ENCODE measurements at places on chromosomes 16 and 17.

DNA sequence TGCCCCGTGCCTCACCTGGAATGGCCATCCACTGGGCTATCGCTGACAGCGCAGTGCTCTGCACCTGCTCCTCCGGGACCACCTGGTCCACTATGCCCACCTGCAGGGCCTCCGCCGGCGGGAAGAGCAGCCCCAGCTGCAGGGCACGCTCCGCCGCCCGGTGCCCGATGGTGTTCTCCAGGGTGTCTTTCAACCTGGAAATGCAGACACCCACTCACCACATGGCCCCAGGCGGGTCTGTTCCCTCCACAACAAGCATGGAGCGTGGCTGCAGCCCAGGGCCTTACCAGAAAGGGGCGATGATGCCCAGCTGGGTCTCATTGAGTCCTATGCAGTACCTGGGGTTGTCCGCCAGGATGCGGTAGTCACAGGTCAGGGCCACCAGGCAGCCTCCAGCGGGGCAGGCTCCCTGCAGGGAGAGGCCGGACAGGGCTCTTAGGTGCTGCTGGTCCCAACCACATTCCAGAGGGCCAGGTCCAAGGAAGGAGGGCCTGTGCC lies 6.8 kb downstream of the DNASE1L2 start:
- DNase-seq: no peak

DNA sequence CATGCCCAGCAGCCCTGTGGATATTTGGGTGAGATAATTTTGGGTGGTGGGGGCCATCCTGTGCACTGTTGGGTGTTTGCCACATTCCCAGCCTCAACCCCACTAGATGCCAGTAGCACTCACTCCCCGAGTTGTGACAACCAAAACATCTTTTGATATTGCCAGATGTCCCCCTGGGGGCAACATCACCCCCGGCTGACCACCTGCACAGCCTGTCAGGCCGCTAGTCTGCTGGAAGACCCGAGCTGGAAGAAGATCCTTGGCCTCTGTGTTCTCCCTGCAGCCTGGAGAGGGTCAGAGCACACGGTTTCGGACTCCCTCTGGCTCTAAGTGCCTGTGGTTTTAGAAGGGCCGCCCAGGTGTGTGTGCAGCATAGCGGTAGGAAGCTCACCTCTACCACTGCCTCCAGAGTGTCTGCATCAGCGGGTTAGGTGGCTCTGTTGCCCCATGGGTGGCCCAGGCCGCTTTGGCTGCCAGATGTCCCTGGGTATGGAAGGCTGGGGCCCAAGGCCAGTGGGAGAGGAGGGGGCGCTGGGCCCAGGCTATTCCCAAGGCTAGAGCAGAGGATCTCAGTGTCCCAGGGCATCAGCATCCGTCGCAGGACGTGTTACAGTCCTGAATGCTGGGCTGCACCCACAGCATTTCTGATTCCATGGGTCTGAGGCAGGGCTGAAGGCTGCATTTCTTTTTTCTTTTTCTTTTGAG lies 195.8 kb upstream of the GSE1 start:
- no peak for DNase-seq

DNA sequence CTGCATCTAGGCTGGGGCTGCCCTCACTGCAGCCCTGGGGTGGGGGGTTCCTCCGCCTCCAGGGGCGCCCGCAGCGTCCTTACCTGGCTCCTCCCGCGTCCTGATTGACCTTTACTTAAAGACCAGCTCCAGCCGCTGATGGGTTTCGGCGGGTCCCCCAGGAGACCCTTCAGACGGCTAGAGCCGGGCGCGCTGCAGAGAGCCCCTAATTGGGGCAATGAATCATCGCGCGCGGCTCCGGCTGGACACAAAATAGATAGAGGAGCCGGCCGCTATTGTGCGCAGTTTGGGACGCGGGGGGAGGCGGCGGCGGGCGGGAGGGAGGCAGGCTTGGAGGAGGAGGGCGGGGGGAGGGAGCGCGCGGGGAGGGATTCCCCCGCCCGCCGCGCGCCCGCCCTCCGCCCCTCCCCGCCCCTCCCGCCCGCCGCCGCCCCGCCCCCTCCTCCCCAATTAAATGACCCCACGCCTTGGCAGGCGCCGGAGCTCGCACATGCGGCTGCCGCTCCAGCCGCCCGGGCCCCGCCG lies 56.5 kb upstream of the CIBAR2 start:
- no peak for DNase-seq

- no peak for DNase-seq
Observed at GRCh38 chr17:55722742-55723487, at the start of gene TMEM100. TSS of gene TMEM100 (minus strand) at chr17:55722864. CDS start at chr17:55721070, 1,794 bp downstream.

GRCh38 chr16:54233615-54234014 lies 53.0 kb downstream of the IRX3 start:
- DNase-seq: no peak

DNA sequence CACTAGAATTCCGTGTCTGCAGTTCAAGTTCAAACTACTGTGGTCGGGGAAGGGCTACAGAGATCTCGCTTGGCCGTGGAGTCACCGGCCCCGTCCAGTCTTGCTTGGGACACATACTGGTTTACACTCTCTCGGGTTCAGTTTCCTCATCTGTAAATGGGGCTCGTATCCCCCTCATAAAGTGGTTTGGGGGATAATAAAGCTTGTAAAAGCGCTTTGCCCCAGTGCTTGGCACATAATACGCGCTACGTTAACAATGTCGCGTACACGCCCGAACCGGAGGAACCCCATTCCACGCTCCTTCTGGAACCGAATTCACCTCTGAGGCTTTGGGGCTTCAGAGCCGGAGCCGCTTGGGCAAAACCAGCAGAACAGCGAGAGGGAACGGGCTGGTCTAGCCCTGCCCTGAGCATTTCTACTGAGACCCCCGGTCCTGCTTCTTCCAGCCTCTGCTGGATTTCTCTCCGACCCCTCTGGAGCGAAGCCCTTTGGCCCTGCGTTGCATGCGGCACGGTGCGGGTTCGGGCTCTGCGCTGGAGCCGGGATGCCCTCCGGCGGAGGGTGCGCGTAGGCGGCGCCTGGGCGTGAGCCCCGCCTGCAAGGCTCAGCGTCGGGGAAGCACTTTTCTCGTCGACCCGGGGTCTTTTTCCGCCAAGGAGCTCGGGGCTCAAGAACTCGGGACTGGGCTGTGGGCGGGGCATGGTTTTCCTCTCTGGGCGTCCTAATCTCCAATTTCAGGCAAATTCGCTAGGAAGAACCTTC lies 26.1 kb upstream of the HOXB13 start:
- DNase-seq: no peak

DNA sequence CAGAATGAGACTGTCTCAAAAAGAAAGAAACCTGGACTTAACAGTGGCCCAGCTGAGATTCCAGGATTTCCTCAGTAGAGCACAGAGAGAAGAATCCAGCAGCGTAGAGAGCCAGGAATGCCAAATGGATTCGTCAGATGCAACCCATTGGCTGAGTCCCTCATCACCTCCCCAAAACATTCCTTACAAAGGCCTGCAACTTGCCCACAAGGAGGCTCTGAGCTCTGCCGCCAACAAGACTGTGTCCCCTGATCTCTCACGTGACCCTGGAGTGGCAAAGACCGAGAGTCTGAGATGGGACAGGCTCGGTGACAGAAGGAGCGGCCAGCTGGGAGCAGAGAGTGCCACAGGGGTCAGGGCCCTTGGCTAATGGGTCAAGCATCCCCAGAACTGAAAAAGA lies 6.9 kb upstream of the CHMP6 start:
- DNase-seq: peak; percentile 30

GRCh38 chr17:19996086-19996485 lies 13.1 kb upstream of the SPECC1 start:
- DNase-seq: no peak

DNA sequence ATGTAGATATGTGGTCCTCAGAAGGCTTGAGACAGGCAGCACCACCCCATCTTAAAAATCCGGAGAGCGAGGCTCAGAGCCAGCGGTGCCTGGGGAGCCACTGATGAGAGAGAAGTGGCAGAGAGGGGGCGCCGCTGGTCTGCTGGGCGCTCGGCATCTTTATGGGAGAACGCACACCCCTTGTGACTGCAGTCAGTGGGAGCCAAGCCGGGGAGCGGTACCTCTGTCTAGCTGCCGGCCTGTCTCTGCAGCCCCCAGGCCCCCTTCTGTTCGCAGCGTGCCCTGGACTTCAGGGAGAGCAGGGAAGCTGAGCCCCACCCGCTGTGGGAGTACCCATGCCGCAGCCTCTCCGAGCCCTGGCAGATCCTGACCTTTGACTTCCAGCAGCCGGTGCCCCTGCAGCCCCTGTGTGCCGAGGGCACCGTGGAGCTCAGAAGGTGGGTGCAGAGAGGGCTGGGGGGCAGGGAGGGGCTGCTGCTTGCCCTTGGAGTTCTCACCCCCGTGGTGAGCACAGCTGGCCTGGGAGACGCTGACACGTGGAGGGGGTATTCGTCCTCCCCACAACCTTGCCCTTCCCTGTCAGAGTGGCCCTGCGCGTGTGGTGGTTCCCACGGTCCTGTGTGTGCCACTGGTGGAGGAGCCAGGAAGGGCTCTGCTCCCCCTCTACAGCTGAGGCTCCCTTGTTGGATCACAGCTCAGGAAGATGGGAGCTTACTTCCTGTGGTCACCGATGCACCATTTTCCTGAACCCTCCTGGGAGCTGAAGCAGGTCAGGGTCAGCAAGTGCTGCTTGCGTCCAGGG lies 44.8 kb downstream of the PRMT7 start:
- DNase-seq: no peak

- no peak for DNase-seq
Observed at GRCh38 chr16:58157951-58158540, 28.9 kb upstream of the CFAP20 start.

- no peak for DNase-seq
Observed at GRCh38 chr16:52553322-52553721, 6.4 kb upstream of the TOX3 start.

GRCh38 chr16:57409065-57409464 lies 4.5 kb downstream of the CCL17 start:
- DNase-seq: no peak

DNA sequence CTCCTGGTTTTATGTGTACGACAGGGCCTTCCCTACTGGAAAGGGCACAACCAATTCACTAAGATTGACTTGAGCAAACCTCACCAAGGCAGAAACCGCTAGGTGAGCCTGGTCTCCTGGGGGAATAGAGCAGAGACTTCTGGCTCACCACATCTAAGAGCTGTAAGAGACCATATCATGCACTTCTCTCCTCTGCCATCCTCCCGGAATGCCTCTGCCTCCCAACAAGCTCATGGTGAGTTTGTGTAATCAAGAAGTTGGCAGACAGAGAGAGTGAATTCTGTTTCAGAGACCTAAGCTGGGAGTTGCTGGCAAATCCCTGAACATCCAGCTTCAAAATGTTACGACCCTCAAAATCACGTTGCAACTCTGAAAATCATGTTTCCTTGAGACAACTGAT lies 154.8 kb downstream of the SLC39A11 start:
- no peak for DNase-seq

- DNase-seq: no peak
Observed at GRCh38 chr17:81918832-81919545, 1.0 kb upstream of the SIRT7 start.

GRCh38 chr16:79484237-79484636 lies 116.3 kb downstream of the MAF start:
- no peak for DNase-seq

GRCh38 chr17:42618442-42619150 lies 9.1 kb downstream of the TUBG1 start:
- DNase-seq: no peak

- DNase-seq: no peak
Observed at GRCh38 chr16:80723091-80723490, 81.3 kb downstream of the CDYL2 start.

- DNase-seq: no peak
Observed at GRCh38 chr16:30381291-30382041, 895 bp downstream of the SEPTIN1 start.

DNA sequence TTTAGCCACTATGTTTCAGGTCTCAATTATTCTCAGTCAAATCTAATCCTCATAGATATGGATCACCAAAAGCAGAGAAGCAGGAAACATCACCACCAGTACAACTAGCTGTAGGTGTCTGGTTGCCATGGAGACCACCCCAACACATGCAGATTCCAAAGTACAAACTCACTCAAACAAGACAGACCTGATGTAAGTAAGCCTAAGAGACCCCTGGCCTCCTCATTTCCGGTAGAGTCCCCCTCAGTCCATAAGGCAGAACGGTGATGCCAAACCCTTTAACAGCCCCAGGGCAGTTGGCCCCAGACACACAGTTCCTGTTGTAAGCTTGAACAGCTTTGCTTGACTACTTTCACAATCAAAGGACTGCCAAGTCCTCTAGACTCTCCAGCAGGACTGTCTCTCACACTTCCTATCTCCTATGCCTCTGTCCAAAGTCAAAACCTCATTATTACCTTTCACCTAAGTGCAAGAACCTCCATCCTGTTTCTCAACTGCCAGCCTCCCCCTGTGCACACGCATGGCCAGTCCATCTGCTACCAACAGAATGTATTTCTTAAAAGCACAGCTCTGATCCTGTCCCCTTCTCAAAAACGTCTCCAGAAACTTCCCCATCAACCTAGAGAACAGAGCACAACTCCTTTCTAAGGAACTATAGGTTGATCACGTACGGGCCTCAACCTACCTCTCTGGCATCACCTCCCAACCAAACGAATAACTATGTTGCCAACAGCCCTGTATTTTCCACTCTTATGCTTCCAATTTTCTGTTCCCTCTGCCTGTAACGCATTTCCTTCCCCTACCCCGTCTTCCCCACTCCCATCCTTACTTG lies 23.9 kb downstream of the SLC39A11 start:
- DNase-seq: no peak

DNA sequence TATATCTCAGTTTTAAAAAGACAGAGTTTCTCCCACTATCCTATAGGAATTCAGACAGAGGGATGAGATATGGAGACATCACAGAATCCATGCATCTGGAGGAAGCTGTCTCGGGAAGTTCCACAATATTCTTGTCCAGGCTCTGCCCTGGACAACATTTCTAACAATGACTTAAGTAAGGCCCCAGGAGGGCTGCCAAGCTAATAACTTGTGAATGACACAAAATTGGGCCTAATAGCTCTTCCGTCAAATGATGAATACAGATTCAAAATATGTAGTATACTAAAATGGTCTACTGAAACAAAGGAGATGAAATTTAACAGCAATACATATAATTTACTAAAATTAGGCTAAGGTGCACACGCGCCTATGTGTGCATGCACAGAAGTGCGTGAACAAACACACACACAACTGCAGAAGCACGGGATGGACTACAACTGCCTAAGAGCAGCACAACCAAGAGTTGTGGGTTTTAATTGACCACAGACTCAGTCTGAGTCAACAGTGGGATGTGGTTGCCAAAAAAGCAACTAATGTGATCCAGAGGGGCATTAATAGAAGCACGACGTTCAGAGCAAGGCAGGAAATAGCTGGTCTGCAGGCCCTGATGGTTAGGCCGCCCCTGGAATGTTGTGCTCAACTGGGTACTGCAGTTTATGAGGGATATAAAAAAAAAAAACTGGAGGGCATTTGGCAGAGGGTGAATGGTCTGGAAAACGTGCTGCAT lies 26.3 kb upstream of the HS3ST2 start:
- DNase-seq: no peak

GRCh38 chr16:55155815-55156214 lies 168.2 kb upstream of the IRX6 start:
- no peak for DNase-seq

GRCh38 chr17:14432079-14432478 lies 131.2 kb downstream of the HS3ST3B1 start:
- DNase-seq: no peak

DNA sequence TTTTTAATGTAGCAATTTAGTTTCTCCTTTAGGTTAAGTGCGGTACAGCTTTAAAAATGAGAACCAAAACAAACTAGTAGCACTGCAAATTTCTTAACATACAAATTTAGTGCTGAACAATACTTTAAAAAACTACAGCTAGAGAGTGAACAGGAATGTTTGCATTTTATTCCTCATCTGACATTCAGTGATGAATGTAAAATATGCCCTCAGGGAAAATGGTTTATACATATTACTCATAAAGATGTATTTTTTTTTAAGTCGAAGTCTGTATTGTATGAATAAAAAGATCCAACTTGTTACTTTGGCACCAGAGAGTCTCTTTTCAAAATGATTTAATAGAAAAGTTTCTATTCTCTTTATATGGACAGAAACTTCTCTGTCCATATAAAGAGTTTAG lies 96.8 kb downstream of the BRIP1 start:
- no peak for DNase-seq
